Fibroblast of gingiva (primary cell): ENCODE measurements at places on chromosomes 4 and X.

DNA sequence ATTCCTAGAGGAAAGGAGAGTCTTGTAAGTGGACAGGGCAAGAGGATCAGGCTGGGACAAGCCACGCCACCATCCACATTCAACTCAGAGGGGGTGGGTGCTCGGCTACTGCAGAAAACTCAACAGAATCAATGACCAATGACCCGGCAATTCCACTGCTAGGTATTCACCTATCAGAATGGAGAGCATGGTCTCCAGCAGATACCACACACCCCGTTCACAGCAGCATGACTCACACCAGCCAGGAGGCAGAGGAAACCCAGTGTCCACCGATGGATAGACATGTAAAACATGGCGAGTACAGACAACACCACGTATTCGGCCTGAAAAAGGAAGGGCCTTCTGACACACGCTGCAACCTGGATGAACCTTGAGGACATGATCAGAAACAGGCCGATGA lies 175.9 kb downstream of the AFAP1 start:
- DNase-seq = no peak

GRCh38 chr4:108742451-108743420 lies 20.1 kb downstream of the ETNPPL start:
- no peak for DNase-seq

GRCh38 chr4:183011213-183011907 lies 87.7 kb upstream of the WWC2 start:
- no peak for DNase-seq

DNA sequence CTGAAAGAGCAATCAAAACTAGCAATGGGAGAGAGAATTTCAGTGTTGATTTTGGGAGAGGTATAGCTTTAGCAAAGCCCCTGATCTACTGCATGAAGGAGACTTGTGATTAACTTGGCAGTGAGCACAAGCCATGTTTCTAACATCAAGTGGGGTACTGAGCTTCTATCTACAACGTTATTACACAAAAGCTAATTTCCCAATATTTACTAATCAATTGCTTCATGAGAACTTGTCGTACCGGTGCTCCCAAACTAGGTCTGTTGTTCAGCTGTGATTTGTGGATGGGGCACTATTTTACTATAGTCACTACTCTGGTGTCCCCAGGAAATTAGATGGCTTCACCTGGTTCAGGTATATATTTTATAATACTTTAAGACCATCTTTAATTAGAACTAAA lies 16.2 kb downstream of the ANK2 start:
- DNase-seq = no peak

DNA sequence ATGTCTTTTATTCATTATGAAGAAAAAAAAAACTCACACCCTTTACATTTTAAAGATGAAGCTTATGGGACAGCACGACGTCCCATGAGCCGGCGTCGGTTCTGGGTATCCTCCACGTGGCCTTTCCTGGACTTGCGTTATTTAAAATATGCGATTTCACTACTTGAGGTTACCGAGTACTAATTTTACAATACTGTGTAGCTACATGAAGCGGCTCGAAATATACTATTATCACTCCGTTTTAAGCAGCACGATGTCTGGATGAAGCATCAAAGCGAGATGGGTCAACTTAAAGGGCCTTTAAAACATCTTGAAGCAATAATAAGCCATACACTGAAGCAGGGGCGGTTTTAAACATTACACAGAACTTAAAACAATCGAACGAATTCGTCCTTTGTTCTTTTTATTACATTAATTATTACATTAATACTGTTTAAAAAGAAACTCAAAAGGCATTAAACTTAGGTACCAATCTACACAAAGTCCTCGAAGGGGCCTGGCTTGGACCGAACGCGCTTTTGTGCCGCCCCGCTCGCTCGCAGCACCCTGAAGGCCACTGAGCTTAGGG lies 1.4 kb upstream of the KLF3 start:
- no peak for DNase-seq

- DNase-seq = no peak
Observed at GRCh38 chrX:13968198-13968597, 61.5 kb downstream of the GEMIN8 start.

DNA sequence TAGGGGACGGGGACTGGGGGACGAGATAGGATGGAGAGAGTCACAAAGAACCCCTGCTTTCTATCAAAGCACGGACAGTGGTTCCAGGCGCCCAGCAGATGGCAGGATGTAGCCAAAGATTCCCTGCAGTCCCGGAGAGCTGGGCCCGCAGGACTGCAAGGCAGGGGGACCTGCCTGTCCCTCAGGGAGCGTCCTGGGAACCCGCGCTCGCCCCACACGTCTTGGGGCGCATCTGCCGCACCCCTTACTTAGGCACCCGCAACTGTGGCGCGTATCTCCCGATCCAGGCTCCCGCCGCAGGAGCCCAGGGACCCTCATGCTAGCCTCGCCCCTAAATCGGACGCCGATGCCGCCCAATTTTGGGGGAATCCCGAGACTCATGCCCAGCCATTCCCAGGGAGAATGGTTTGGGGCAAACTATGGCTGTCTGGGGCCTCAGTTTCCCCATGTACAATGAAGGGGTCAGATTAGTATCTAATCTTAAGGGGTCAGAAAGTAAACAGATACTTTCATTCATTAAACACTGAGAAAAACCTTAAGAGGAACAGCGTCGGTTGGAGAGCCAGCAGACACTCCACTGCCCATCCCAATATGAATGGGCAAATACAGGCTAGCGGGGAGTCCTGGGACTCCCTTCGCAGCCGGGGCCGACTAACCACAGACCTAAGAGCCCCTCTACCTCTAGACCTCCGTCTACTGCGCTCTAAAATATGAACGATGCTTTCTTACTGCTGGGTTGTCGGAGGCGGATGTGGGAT lies 581 bp upstream of the STK32B start:
- peak; percentile 75 for DNase-seq

GRCh38 chr4:138055890-138056289 lies 186.3 kb downstream of the SLC7A11 start:
- no peak for DNase-seq

DNA sequence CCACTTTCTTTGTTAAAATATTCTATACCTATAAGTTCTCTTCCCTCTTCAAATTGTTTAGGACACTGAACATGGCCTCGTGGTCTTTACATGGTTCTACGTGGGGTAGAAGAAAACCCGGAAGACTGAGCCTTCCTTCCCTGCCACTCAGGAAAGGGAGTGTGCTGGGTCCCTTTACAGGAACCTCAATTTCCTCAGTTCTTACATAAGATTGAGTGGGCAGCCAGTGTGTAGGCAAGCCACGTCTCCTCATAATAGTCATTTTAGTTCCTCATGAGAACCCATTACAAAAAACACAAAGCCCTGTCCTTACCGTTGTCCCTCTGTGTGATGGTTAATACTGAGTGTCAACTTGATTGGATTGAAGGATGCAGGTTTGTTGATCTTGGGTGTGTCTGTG lies 28.7 kb upstream of the SMIM10L2A start:
- DNase-seq = no peak

GRCh38 chrX:70774223-70774622 lies 134.3 kb downstream of the TEX11 start:
- no peak for DNase-seq

DNA sequence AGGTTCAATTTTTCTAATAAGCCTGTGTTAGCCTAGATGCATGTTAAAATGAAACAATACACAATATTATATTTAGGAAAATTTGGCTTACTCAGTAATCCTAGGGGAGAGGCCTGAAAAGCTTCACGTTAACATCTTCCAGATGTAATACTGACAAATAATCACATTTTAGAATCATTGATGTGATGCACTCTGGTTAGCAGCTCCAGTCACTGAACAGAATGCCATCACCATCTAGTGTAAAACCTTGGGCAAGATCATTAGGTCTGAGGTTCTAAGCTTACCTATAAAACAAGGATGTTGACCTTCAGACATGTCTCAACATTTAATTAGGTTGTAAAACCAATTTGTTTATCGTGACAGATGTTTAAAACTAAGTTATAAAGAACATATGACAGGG lies 1704.8 kb downstream of the STIM2 start:
- no peak for DNase-seq

DNA sequence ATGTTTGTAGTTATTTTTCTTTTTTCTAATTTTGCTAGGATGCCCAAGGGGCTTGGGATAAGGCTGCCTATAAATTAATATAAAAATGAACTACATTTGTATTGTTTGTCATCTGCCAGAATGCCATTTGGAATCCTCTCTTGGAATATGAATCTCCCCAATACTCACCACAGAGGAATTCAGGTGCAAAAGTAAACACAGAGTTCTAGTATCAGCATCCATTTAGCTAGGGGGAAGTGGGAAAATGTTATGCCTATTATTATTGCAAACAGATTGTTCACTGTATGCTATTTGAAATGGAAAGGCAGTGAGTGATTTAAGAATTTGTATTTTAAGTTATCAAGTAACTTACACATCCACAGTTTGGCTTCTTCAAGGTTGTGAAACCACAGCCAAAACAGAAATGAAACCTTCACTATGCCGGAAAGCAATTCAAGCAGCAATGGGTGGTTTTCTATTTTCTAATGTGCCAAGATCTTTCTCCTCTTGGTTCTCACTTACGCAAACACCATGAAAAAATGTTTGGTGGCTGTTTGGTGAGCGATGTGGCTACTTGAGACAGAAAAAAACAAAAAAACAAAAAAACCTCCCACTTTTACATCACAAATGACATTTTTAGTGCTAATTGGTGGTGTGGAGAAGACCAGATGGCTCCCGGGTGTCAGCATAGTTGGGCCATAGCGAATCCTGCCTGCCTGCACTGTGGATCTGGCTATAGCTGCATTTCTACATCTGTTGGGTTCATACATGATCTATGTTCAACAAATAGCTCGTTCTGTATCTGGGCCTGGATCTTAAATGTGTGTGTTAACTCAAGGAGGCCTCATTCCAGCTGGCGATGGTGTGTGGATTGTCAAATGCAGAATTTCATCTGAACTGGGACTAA lies 200.8 kb upstream of the GIMD1 start:
- peak; percentile 71 for DNase-seq

GRCh38 chr4:168507178-168507815 lies 10.4 kb downstream of the PALLD start:
- no peak for DNase-seq

GRCh38 chrX:22063284-22063683 lies 31.2 kb downstream of the PHEX start:
- DNase-seq = no peak

- DNase-seq = no peak
Observed at GRCh38 chr4:45732161-45732560, 391.7 kb downstream of the GABRG1 start.
